Natural killer cell treated with Interleukin-12 subunit alpha and Interleukin-12 subunit beta and Interleukin-15 and Interleukin-18, amount 100 ng/mL, for 72 hours (primary cell): ENCODE measurements at places on chromosomes 3 and 15.
A peak's percentile ranks its signal among the peaks of the same experiment; 100 is the strongest.

GRCh38 chr3:129688271-129688895 lies 81.9 kb upstream of the PLXND1 start:
- no peak overlapping the region for H3K27ac ChIP-seq
- peaks cover 6% of the 10 kb centered on the region for H3K4me1 ChIP-seq
- no peak overlapping the region for H3K4me3 ChIP-seq
- no peaks in the 10 kb centered on the region for H3K27me3 ChIP-seq
- DNase-seq = no peak

GRCh38 chr15:67201136-67201535 lies 53.3 kb downstream of the AAGAB start:
- no peak overlapping the region for H3K4me3 ChIP-seq
- no peak for DNase-seq
- no peaks in the 10 kb centered on the region for H3K27me3 ChIP-seq
- peaks cover 24% of the 10 kb centered on the region for H3K4me1 ChIP-seq

GRCh38 chr3:150483226-150483625 lies 63.1 kb downstream of the SERP1 start:
- no peak overlapping the region for H3K4me3 ChIP-seq
- H3K36me3 ChIP-seq = peaks cover 16% of the 10 kb centered on the region
- no peaks in the 10 kb centered on the region for H3K4me1 ChIP-seq
- H3K27me3 ChIP-seq = no peaks in the 10 kb centered on the region

DNA sequence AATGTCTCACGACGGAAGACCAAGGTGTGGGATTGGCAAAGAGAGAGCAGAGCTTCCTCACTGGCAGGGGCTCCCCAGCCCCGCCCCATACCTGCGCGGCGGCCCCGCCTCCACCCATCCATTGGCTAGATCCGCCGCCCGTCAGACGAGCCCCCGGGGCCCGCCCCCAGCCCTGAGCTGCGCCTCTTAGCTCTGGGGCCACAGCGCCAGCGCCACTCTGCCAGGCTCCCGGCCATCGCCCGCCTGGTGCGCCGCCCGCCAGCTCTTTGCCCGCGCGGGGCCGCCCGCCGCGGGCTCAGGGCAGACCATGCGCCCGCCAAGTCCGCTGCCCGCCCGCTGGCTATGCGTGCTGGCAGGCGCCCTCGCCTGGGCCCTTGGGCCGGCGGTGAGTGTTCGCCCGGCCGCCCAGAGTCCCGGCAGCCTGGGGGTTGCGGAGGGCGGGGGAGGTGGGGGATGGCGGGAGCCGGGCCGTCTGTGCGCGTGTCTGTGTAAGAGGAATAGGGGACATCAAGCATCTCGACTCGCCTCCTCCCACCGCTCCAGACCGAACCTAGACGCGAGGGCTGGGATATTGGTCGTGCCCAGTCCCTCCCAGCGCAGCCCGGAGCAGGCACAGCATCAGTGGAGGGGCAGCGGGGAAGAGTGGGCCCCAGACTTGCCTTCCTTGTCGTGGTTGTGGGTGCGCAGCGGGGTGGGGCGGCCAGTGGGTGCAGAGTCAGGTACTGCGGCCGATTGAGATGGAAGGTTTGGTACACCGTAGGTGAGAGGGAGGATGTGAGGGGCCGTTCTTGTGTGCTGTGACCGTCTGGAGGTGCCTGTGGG lies at the start of gene VIPR1:
VIPR1 (plus strand) TSS at position 215 of the 822 bp plus-strand sequence; CDS start at position 308, 93 bp downstream.
- no peaks in the 10 kb centered on the region for H3K36me3 ChIP-seq
- DNase-seq = peak; percentile 82
- H3K4me1 ChIP-seq = peaks cover 10% of the 10 kb centered on the region
- no peak within 1 kb of the TSS for H3K27ac ChIP-seq

GRCh38 chr15:45499426-45499825 lies 23.1 kb downstream of the SLC30A4 start:
- no peak for DNase-seq
- H3K27me3 ChIP-seq = no peaks in the 10 kb centered on the region
- H3K27ac ChIP-seq = no peak overlapping the region
- H3K4me1 ChIP-seq = no peaks in the 10 kb centered on the region

DNA sequence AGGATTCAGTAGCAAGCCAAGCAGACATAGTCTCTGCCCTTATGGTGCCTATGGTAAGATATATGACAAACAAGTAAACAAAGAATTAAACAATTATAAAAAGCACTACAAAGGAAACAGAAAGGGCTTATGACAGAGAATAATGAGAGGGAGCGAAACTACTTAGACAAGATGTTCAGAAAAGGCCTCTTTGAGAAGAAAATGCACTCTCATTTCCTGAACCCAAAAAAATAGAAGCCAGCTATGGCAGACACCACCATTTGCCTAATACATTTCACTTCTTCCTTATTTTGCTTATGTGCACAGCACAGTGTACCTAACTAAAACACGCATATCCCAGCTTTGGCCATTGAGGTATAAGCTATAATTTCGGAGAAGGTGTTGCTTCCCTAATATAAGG lies 465.5 kb upstream of the PPP2R3A start:
- H3K36me3 ChIP-seq = no peaks in the 10 kb centered on the region
- no peak overlapping the region for H3K27ac ChIP-seq
- no peaks in the 10 kb centered on the region for H3K27me3 ChIP-seq
- H3K4me3 ChIP-seq = no peak overlapping the region

GRCh38 chr3:147574621-147575020 lies 165.5 kb downstream of the ZIC1 start:
- no peaks in the 10 kb centered on the region for H3K27me3 ChIP-seq
- H3K27ac ChIP-seq = no peak overlapping the region
- no peak overlapping the region for H3K4me3 ChIP-seq
- H3K4me1 ChIP-seq = no peaks in the 10 kb centered on the region
- no peaks in the 10 kb centered on the region for H3K36me3 ChIP-seq
- DNase-seq = no peak

- H3K27me3 ChIP-seq = peaks cover 11% of the 10 kb centered on the region
- H3K27ac ChIP-seq = peak overlapping the region; percentile 97
- no peak for DNase-seq
- H3K4me1 ChIP-seq = peaks cover 42% of the 10 kb centered on the region
Measured at GRCh38 chr3:149506540-149506939, 32.0 kb downstream of the TM4SF4 start.

- no peak overlapping the region for H3K4me3 ChIP-seq
- no peak for DNase-seq
- no peak overlapping the region for H3K27ac ChIP-seq
- no peaks in the 10 kb centered on the region for H3K4me1 ChIP-seq
- no peaks in the 10 kb centered on the region for H3K27me3 ChIP-seq
Measured at GRCh38 chr3:159236321-159236720, 434.5 kb downstream of the MFSD1 start.

DNA sequence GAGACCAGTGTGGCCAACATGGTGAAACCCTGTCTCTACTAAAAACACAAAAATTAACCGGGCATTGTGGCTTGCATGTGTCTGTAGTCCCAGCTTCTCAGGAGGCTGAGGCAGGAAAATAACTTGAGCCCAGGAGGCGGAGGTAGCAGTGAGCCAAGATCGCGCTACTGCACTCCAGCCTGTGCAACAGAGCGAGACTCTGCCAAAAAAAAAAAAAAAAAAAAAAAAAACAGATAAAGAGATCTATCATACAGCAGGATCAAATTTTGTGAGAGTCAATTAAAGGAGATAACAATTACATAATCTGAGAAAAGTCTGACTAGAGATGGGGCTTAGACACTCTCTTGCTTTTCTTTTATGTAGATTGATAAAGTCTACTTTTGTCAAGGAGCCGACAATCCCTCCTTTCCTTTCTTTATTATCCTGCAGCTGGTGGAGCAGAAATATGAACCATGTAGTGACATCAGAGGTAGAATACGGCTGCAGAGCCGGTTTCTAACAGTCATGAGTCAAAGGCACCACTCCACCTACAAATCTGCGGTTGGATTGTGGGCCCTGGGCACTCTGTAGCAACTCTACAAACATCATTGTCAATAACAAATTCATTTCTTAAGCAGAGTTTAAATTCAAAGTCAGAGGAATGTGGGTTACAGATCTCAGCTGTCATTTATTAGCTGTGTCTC lies 9.0 kb downstream of the C2CD4A start:
- H3K27me3 ChIP-seq = peaks cover 19% of the 10 kb centered on the region
- H3K4me3 ChIP-seq = no peak overlapping the region
- no peaks in the 10 kb centered on the region for H3K36me3 ChIP-seq
- DNase-seq = no peak

DNA sequence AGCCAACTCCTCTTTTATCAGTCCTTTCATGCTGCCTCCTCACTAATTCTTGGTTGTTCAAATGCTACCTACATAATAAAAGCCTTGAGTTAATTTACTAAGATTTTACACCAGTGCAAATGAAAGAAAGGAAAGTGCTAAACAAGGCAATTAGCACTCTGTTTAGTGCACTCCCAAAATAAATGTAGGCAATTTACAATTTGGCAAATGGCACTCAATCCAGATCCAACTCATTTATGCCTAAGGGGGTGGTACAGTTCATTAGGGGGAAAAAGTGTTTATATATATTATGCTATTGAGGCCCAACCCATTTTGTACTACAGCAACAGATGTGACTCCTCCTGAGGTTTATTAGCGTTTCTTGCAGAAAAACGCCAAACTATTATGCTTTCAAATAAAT lies 370.1 kb downstream of the NR2F2 start:
- no peak overlapping the region for H3K4me3 ChIP-seq
- no peak for DNase-seq
- no peaks in the 10 kb centered on the region for H3K36me3 ChIP-seq
- H3K4me1 ChIP-seq = no peaks in the 10 kb centered on the region
- no peak overlapping the region for H3K27ac ChIP-seq

GRCh38 chr3:45011756-45012508 lies 14.2 kb upstream of the CLEC3B start:
- H3K36me3 ChIP-seq = peaks cover 15% of the 10 kb centered on the region
- H3K27me3 ChIP-seq = no peaks in the 10 kb centered on the region
- no peak for DNase-seq
- H3K4me1 ChIP-seq = peaks cover 8% of the 10 kb centered on the region
- no peak overlapping the region for H3K27ac ChIP-seq

- peaks cover 2% of the 10 kb centered on the region for H3K27me3 ChIP-seq
- H3K36me3 ChIP-seq = no peaks in the 10 kb centered on the region
- H3K4me1 ChIP-seq = no peaks in the 10 kb centered on the region
- H3K4me3 ChIP-seq = no peak overlapping the region
Measured at GRCh38 chr15:73906346-73907034, 19.8 kb upstream of the LOXL1 start.

DNA sequence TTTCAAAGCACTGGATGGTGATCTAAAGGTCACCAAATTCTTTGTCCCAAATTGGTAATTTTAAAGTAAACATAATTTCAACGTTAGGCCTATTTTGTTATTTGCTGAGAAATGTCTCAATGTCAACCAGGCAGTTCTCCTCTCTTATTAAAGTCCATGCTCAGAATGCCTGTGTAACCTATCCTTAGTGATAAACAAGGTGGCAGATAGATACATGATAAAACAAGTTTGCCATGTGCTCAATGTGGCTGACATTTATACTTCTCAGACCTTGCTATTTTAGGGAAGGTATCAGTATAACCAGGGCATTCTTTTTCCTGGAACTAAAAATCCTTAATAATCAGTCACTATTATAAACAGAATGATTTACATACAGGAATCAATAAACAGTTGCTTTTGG lies 8.5 kb downstream of the MBNL1 start:
- H3K27me3 ChIP-seq = no peaks in the 10 kb centered on the region
- peaks cover 53% of the 10 kb centered on the region for H3K4me1 ChIP-seq
- peaks cover 6% of the 10 kb centered on the region for H3K36me3 ChIP-seq
- no peak overlapping the region for H3K4me3 ChIP-seq
- peak overlapping the region; percentile 53 for H3K27ac ChIP-seq

DNA sequence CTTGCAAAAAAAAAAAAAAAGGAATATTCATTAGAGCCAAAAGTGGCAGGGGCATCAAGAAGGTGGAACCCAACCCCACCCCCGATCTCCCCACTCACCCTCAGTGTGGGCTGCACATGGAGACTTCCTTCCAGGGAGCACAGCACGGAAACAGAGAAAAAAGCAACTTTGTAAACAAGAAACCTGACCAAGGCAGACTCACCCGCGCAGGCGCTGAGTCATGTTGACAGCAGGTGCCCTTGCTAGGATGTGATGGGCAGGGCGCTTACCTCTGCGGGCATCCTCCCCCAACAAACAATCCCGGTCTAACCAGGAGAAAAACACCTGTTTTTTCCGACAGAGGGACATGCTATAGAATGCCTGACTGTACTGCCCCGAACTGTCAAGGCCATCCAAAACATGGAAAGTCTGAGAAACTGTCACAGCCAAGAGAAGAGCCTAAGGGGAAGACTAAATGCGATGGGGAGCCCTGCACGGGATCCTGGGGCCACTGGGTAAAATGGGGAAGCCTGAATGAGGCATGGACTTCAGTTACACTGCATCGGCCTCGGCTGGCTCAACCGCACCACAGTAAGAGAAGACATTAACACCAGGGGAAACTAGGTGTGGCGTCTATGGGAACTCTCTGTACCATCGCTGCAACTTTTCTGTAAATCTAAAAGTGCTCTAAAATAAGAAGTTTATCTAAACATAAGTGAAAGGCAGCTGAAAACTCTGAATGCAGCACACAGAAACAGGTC lies 66.7 kb upstream of the GATA2 start:
- H3K36me3 ChIP-seq = no peaks in the 10 kb centered on the region
- H3K4me3 ChIP-seq = no peak overlapping the region
- no peak overlapping the region for H3K27ac ChIP-seq
- H3K4me1 ChIP-seq = no peaks in the 10 kb centered on the region
- DNase-seq = no peak

GRCh38 chr3:197038679-197039462 lies 9.3 kb upstream of the MELTF start:
- DNase-seq = no peak
- H3K4me3 ChIP-seq = no peak overlapping the region
- no peak overlapping the region for H3K27ac ChIP-seq
- peaks cover 2% of the 10 kb centered on the region for H3K27me3 ChIP-seq

DNA sequence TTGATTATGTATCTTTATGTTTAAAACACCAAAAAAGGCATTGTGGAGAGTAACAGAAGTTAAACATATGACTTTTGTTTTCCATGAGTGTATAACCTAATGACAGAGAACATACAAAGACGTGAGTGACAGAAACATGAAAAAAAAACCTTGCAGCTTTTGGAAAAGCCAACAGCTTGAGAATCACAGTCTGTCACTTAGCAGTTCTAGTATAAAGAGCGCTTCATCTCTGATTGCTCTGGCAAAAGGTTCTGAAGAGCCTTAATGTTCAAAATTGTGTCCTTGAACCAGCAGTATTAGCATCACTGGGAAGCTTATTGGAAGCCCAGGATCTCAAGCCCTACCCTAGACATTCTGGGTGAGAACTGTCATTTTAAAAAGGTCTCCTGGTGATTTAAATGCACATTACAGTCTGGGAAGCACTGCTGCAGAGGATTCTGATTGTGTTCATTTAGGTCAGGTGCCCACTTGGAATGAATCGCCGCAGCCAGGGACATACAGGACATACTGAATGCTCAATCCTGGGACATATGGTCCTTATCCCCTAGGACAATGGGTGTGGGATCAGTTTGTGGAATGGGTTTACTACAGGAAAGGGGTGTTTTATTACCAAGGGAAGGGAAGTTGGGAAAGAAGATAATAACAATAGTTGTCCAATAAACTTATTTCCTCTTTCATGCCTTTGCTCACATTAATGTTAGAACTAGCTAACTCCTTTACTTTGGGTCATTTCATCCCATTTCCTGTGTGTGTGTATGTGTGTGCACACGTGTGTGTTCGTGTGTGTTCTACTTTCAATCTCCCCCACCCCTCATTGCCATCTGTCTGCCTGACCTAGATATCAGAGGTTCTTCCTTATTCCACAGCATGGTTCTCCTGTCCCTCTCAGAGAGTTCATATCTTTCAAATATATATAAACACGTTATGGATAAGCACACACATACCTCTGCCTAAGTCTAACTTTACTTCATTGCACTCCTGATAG lies 55.0 kb downstream of the LRRC49 start:
- no peaks in the 10 kb centered on the region for H3K4me1 ChIP-seq
- DNase-seq = no peak
- H3K36me3 ChIP-seq = no peaks in the 10 kb centered on the region
- H3K27me3 ChIP-seq = peaks cover 31% of the 10 kb centered on the region
